ENCODE measurements at places on chromosomes 11 and 22. TPM values are rescaled to one million over a fixed set of nuclear protein-coding genes. Genes with fewer than 3 reads are reported as not detected.

DNA sequence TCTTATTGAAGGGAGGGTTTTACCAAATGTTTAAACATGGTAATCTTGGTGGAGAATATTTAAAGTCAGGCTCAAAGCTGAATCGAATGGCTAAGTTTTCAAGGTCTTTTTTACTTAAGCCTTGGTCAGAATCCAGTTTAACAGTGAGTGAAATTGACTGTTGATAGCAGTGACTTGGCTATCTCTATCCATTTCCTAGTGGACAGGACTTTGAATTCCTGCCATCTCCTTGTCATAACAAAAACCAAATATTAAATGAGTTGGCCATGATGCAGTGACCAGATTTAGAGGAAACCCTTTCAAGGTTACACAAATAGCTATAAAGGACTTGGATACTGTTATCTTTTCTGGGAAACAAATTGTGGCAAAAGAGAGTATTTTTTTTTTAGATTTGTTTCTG, 92.0 kb downstream of the JRKL start:
- no peak for DNase-seq

- no peak for DNase-seq
Measured at GRCh38 chr11:40647295-40647694, 812.2 kb downstream of the LRRC4C start.

The FUT4 gene
- polyA plus RNA-seq: 5.3 TPM

The UPK2 gene
- polyA plus RNA-seq: 6.0 TPM

The OR8D4 gene
- 0.05 TPM for polyA plus RNA-seq

The CD248 gene
- 56.2 TPM for polyA plus RNA-seq
